ENCODE measurements at places on chromosomes 3 and 15.

- no peak for DNase-seq
These were observed 269.8 kb upstream of the TMC3 start for GRCh38 chr15:81643771-81644170.

GRCh38 chr3:46874430-46874829, 3.1 kb upstream of the PTH1R start:
- no peak for DNase-seq

DNA sequence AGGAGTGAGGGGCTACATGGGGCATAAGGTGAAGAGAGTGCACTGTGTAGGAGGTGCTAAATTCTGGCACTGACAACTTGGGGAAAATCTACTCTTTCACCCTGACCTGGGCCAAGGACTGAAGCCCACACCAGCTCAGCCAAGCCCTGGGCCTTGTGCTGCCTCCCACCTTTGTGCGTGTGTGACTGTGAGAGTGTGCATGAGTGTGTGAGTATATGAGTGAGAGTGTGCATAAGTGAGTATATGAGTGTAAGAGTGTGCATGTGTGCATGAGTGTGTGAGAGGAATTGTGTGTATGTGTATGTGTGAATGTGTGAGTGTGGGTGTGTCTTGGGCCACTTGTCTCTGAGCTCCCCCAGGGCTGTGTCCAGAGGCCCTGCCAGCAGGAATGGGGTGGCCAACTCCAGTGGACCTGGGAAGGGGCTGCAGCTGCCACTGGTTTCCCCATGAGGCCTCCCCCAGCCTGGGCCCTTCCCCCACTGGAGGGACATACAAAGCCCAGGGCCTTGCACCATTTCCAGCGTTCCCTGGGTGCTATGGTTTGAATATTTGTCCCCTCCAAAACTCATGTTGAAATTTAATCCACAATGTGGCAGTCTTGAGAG, 15.2 kb downstream of the C3orf22 start:
- no peak for DNase-seq

- no peak for DNase-seq
These were observed 105.3 kb upstream of the PEX5L start for GRCh38 chr3:180142041-180142440.

- no peak for DNase-seq
These were observed 163.6 kb upstream of the TBC1D5 start for GRCh38 chr3:17905996-17906395.

GRCh38 chr3:43618142-43618541, 3.7 kb downstream of the ANO10 start:
- DNase-seq: no peak

- DNase-seq: no peak
These were observed 83.8 kb upstream of the PPIB start for GRCh38 chr15:64246364-64247189.

- no peak for DNase-seq
These were observed 107.9 kb downstream of the GMPS start for GRCh38 chr3:155978324-155978723.

DNA sequence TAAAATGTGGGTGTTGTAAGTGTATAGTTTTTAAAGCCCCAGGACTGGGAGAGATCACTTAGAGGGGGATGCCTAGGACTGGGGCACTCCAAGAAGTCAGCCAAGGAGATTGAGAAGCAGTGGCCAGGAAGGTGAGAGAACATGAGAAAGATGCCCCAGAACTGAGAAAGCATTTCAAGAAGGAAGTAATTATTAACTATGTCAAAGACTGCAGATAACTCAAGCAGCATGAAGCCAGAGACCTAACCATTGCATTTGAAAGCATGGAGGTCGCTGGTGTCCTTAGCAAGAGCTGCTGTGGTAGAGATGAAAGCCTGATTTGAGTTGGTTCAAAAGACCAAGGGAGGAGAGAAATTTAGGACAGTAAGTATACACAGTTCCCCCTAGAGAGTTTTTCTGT, 30.6 kb upstream of the SLC2A2 start:
- no peak for DNase-seq

GRCh38 chr3:8538913-8539312, 37.3 kb downstream of the LMCD1 start:
- DNase-seq: no peak

DNA sequence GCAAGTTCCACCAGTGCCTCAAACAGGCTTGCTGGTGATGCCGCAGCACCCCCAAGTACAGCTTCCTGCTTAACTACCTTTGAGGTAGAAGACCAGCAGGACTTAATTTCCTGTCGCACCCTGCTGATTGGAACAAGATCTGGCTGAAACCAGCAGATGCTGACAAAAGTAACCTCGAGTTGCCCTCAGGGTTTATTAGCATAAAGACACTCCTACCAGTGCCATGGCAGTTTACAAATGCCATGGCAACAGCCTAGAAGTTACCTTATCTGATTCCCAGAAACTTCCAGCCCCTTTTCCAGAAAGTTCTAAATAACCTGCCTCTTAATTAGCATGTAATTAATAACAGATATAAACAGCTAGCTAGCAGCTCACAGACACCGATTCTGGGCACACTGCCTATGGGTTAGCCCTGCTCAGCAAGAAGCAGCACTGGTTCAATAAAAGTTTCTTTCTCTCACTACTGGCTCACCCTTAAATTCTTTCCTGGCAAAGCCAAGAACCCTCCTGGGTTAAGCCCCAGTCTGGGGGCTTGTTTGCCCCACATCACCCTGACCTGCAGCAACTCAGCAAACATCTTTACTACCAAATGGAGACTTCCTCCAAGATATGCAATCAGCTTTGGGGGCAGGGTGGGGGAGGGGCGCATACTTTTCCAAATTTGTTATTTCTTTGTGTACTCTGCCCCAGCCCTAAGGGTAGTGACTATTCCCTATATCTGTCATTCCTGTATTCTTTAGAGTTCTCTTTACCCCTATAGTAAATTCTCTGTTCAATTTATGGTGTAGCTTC, 54.2 kb downstream of the MAP4 start:
- DNase-seq: no peak

- DNase-seq: no peak
These were observed 20.4 kb downstream of the NSUN3 start for GRCh38 chr3:94083261-94083660.

GRCh38 chr3:141402476-141403171, 34.3 kb downstream of the ZBTB38 start:
- peak; percentile 41 for DNase-seq

DNA sequence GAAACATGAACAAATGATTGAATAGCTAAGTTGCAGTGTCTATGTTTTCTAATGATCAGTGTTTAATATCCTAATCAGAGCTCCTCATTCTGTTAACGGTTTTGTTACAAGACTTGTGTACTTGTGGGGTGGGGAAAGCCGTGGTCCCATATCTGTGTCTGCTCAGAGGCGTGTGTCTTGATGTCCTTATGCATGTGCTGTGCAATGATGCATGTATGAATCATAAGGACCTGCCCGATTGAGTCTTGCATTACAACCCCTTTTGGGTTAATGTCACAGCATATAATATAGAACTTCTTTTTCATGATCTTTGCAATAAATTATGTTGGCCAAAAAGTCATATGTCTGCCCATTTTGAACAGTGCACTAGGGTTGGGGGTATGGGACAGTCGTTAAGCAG, 233.4 kb downstream of the ITPR1 start:
- no peak for DNase-seq

DNA sequence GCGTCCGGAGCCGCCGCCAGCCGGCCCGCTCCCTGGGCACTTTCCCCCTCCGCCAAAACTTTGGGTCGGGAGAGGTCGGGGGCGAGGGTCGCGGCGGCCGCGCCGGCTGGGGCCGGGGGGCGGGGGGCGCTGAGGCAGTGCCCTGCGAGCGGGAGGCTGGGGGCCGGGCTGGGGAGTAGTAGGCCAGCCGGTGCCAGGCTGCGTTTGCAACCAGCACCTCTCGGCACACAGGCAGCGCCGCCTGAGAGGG, 452 bp downstream of the BBX start:
- peak; percentile 76 for DNase-seq

DNA sequence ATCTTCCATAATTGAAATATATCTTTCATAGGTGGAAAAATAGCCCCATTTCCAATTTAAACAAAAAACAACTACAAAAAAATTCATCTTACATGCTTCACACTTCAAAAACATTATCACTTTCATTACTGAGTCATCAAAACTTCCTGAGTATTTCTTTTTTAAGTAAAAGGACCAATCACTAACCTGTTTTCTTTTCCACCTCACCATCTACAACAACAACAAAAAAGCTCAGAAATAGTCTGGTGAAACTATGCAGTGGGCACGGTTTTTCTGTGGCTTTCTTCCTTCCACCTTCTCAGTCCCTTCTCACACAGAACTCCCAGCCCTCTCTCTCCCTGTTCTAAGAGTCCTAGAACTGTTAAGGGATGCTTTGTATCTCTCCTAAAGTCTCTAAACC, 20.3 kb upstream of the TNIK start:
- no peak for DNase-seq

GRCh38 chr3:45283471-45283870, 57.4 kb upstream of the TMEM158 start:
- no peak for DNase-seq

GRCh38 chr3:162468791-162469190, 972.2 kb downstream of the OTOL1 start:
- DNase-seq: no peak

GRCh38 chr3:73502609-73503583, 121.8 kb downstream of the PDZRN3 start:
- peak; percentile 32 for DNase-seq

DNA sequence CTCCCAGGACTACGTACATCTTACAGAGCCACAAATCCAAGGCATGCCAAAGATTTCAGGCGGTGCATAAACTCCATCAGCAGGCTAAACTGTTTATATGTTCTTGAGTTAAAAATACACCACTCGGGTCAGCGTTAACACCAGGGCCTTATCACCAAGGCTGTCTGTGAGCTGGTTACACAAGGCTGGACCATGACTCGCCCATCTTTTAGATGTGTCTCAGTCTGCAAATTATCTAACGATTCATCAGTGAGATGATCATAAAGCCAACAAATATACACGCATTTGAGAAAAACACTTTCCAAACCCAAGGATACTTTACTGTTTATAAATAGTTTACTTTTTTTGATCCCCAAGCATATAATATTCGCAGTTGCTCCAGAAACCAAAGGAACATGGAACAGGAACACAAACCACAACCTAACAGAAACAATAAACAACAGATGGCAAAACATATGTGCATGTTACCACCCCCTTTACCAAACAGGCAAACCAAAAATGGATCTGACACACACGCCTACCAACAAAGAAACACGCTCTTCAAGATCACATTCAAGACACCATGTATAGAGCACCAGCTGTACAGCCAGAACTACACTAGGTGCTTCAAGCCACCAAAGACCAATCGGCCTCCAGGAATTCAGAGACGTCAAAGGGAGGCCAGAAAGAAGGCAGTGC, 15.4 kb downstream of the LRIG1 start:
- no peak for DNase-seq

DNA sequence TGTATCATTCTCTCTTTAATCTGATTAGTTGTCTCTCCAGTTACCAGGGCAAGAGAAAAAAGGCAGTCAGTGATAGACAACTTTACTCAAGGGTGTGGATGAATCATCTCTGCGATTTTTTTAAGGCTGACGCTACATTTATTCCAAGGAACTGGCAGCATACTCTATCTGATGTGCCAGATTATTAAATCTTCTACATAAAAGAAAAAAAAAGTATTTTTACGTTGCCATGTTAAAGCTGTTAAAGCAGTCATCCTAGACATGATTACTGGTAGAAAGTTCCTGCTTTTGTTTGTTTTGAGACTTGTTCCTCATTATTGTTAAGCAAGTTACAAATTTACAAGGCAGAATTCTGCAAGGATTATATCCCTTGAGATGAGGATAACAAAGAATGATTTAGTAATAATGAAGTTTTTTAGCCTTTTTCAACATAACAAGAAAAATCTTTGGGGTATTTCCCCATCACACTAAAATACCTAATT, 121.7 kb downstream of the CBLB start:
- no peak for DNase-seq

GRCh38 chr15:98968576-98968975, 39.0 kb downstream of the PGPEP1L start:
- DNase-seq: no peak
